ENCODE measurements at places on chromosomes 3 and 15.

- no peak for DNase-seq
- no peak overlapping the region for H3K4me3 ChIP-seq
- H3K36me3 ChIP-seq: no peaks in the 10 kb centered on the region
- H3K27me3 ChIP-seq: no peaks in the 10 kb centered on the region
- no peaks in the 10 kb centered on the region for H3K4me1 ChIP-seq
- no peak overlapping the region for H3K27ac ChIP-seq
Observed at GRCh38 chr3:50830451-50830850, 155.7 kb downstream of the DOCK3 start.

GRCh38 chr3:5022966-5023776 lies 43.9 kb downstream of the BHLHE40 start:
- DNase-seq: no peak
- no peak overlapping the region for H3K27ac ChIP-seq
- no peak overlapping the region for H3K4me3 ChIP-seq
- peaks cover 23% of the 10 kb centered on the region for H3K4me1 ChIP-seq
- no peaks in the 10 kb centered on the region for H3K27me3 ChIP-seq
- no peaks in the 10 kb centered on the region for H3K36me3 ChIP-seq

DNA sequence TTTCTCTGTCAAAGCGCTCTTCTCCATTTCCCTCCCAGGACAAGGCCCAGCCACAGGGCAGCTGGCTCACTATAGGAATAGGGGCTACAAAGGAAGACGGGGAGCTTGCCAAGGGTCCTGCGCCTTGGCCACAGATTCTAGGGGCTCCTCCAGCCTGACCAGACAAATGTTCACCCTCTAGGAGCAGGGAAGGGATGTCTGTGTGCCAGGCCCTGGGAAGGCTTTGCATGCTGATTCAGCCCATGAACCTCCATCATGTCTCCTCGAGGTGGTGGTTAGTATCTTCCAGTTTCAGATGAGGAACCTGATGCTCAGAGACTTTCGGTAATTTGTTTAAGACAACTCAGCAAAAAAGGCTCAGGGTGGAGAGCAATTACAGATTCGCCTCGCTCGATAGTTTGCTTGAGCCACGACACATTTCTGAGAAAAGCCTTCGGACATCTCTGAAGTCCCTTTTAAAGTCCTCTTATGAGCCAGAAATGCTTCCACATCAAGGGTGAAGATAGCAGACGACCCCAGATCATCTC lies 110.0 kb downstream of the XXYLT1 start:
- H3K27ac ChIP-seq: peak overlapping the region; percentile 73
- DNase-seq: no peak

DNA sequence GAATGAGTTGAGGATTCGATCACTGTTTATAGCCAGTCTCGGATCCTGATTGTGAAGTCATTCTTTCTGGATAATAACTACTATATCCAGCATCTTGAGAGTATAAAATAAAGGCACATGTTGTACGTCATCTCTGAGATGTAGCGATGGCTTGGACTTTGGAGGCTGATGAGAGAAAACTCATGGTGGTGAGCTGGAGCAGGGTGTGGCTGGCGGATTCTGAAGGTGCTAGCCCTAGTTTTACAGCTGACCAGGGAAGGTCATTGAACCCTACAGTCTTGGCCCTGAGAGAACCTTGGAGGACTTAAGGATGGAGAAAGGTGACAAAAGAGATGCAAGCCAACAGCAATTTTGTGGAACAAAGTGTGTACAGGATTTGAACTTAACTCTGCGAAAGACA lies 153.8 kb downstream of the IGF1R start:
- no peak overlapping the region for H3K4me3 ChIP-seq
- no peaks in the 10 kb centered on the region for H3K27me3 ChIP-seq
- no peak overlapping the region for H3K27ac ChIP-seq
- H3K4me1 ChIP-seq: peaks cover 63% of the 10 kb centered on the region

DNA sequence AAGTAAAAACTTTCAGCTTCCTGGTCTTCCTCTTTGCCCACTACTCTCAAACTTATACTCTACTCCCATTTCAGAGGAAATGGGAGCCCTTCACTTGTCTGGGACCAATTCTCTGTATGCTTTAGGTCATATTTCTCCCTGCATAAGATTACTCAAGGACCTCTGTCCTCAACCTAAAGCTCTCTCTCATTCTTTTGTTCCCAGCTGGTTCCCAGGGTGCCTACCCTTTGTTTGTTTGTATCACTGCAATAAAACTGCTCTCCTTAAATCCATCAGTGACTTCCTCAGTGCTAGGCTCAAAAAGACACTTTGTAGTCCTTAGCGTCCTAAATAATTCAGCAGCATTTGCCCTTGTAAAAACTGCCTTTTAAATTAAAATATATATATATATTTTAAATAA lies 2.9 kb downstream of the NGRN start:
- H3K36me3 ChIP-seq: no peaks in the 10 kb centered on the region
- no peak overlapping the region for H3K27ac ChIP-seq
- peaks cover 69% of the 10 kb centered on the region for H3K4me1 ChIP-seq
- H3K4me3 ChIP-seq: no peak overlapping the region

GRCh38 chr15:50813089-50813488 lies 47.6 kb upstream of the SPPL2A start:
- no peak overlapping the region for H3K27ac ChIP-seq
- no peak overlapping the region for H3K4me3 ChIP-seq
- DNase-seq: no peak
